ENCODE measurements at places on chromosomes 6 and 20. TPM values are rescaled to one million over a fixed set of nuclear protein-coding genes. Genes with fewer than 3 reads are reported as not detected.

The TPMT gene
- 14.0 TPM for total RNA-seq

DNA sequence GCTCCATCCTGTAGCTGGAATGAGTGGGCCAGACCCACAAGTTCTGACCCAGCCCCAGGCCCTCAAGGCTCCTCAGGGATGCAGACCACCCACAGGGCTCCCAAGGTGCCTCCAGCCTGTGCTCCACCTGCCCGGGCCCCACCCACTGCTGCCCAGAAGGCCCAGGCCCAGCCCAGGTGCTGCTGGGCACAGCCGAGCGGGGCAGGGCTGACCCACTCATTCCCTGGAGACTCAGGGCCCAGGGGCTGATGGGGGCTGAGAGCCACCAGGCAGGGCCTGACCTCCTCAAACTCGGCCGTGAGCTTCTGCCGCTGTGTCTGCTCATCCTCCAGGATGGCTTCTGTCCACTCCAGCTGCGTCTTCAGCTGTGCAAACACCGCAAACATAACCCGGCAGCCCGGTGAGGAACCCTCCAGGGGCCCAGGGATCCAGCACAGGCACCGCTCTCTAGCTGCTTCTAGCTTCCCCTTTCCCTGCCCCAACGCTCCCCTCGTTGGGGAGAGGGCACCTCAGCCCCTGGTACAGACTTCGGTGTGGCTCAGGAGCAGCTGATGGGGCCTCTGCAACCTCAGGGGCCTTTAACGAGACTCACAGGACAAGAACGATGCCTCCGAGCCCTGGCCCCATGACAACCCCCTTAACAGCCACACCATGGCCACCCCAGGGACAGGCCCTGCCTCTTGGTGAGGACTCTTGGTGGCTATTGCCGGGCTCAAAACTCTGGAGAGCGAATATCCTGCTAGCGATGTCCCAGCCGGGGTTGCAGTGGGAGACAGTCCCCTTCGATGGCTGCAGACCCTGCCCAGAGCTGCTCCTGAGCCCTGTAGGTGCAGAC is 46.0 kb downstream of the DSTN start:
- H3K4me1 ChIP-seq = no peaks in the 10 kb centered on the region
- peak; percentile 39 for DNase-seq
- no peaks in the 10 kb centered on the region for H3K27me3 ChIP-seq
- no peak overlapping the region for H3K27ac ChIP-seq
- H3K36me3 ChIP-seq = peaks cover 53% of the 10 kb centered on the region

The ROMO1 gene
- 194 TPM for total RNA-seq

The SPATS1 gene
- total RNA-seq = not detected

The NNAT gene
- total RNA-seq = 27.3 TPM

Data from endodermal cell (in vitro differentiated cells).